ENCODE measurements at places on chromosomes 1 and 21.
A peak's percentile ranks its signal among the peaks of the same experiment; 100 is the strongest.

DNA sequence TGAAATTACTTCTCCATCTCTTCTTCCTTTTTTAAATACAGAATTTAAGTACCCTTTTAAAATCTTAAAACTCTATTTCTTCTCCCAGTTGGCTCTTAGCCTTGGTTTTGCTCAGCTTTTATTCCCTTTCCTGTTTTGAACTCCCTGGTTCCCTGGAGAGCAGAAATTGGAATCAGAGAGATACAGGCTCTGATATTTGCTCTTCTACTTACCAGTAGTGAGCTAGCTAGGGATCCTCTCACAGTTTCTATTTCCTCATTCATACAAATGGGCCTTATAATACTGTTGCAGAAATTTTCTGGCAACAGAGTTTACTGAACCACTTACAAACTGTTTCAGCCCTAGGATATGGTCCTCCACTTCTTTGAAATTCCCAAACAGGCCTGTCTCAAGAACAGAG lies 606.3 kb downstream of the NUF2 start:
- DNase-seq = no peak

DNA sequence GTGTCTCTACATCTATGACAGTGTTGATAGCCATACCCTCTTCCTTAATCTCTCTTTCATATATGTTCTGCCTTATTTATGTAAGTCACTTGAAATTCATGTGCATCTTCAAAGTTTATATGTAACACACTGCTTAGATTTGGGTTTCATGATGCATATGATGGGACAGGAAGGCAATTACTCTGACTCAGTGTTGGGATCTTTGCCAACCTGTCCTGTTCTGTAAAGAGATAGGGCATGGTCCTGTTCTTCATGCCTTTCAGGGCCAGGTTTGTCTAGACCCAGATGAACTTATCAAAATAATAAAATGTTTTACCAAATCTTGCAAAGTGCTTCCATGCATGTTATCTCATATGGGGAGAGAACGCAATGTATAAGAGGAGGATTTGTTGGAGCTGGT lies 69.5 kb downstream of the TMPRSS15 start:
- no peak for DNase-seq

DNA sequence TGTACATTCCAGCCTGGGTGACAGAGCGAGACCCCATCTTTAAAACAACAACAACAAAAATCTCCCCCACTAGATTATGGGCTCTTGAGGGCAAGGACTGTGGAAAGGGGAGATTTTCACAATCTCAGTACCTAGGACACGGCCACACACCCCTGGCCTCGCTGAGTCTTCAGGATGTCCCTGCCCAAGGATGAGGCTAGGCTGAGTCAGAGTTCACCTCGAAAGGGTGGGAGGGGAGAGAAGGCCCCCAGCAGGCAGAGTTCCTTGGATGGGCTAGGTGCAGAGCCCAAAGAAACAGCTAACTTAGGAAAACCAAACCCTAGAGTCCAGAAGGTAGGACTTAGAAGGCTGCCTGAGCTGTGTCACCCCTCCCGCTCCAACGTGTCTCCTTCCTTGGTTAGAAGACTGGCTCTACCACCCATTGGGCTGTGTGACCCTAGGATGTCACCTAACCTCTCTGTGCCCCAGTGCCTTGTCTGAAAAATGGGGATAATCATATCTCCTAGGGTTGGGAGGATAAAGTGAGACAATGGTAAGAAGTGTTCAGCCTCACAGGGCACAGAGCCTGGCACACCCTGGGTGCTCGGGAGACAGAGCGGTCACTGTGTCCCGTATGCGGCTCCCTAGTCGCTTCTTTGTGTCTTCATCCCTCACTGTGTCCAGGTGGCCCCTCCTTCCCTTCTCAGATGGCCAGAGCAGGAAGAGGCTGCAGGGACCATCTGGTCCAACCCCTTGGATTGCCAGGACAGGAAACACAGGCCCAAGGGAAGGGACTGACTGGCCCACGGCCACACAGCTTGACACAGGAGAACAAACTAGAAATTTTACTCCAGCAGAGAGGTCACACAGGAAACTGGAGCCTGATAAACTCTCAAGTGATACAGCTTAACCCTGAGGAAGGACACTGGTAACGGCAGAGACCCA lies 11.2 kb downstream of the TRIM62 start:
- no peak for DNase-seq

- DNase-seq = peak; percentile 32
Observed at GRCh38 chr1:179016706-179017382, 8.8 kb upstream of the FAM20B start.

GRCh38 chr1:160553778-160554177 lies 25.5 kb downstream of the CD84 start:
- DNase-seq = no peak

DNA sequence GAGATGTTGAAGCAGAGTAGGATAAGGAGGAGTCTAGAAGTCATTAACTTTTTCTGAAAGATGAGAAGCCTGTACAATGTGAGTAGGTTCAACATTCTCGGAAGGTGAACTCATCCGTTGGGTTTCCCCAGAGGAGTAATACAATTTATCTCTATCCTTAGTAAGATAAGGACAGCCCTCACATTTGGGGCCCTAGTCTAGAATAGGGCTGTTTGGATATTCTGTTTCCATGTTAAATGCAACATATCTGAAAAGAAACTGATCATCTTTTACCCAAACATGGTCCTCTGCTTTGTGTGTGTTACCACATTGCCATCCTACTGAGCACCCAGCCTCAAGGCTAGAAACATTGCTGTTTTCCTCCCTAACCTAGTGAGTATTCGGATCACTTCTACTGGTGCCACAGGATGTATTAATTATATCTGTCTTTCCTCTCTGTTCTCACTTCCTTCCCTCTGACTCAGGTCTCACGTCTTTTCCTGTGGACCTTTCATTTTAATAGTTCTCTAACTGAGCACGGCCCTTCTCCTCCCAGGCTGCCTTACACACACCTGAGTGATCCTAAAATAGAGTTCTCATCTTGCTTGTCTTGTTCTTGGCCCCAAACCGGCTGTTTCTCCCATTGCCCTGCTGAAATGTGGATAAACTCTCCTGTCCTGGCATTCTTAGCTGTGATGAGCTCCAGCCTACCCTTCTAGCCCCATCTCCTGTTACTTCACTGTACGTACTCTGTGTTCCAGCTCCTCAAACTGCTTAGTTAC lies 91.7 kb downstream of the CDC14A start:
- DNase-seq = no peak

GRCh38 chr1:207017615-207018559 lies 14.7 kb downstream of the C1orf116 start:
- no peak for DNase-seq

GRCh38 chr1:173341307-173341706 lies 134.2 kb upstream of the TNFSF4 start:
- DNase-seq = no peak
